ENCODE measurements at places on chromosomes 16 and 17.

DNA sequence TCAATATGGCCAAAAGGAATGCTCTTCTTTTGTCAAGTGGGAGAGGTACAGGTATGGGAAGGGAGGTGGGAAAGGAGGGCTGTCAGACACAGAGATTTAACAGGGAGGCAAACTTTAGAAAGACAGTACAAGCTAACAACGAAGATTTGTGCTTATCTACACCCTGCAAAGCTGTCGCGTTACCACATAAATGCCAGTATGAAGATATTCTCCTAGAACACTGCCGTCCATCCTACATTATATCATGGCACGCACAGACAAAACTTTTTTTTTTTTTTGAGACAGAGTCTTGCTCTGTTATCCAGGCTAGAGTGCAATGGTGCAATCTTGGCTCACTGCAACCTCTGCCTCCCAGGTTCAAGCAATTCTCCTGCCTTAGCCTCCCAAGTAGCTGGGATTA is 50.6 kb downstream of the STH start:
- no peak for DNase-seq

DNA sequence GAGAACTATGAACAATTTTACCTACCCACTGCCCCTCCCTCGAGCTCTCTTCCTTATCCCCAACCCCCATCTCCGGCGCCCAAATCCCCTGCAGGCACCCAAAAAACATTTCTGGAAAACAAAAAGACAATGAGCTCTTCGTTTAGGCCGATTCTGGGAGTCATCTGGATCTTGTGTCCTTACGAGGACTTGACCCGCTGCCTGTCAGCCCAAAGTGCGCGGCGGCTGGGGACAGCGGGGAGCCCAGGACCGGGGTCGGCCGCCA is 524 bp downstream of the STRADA start:
- DNase-seq: no peak

DNA sequence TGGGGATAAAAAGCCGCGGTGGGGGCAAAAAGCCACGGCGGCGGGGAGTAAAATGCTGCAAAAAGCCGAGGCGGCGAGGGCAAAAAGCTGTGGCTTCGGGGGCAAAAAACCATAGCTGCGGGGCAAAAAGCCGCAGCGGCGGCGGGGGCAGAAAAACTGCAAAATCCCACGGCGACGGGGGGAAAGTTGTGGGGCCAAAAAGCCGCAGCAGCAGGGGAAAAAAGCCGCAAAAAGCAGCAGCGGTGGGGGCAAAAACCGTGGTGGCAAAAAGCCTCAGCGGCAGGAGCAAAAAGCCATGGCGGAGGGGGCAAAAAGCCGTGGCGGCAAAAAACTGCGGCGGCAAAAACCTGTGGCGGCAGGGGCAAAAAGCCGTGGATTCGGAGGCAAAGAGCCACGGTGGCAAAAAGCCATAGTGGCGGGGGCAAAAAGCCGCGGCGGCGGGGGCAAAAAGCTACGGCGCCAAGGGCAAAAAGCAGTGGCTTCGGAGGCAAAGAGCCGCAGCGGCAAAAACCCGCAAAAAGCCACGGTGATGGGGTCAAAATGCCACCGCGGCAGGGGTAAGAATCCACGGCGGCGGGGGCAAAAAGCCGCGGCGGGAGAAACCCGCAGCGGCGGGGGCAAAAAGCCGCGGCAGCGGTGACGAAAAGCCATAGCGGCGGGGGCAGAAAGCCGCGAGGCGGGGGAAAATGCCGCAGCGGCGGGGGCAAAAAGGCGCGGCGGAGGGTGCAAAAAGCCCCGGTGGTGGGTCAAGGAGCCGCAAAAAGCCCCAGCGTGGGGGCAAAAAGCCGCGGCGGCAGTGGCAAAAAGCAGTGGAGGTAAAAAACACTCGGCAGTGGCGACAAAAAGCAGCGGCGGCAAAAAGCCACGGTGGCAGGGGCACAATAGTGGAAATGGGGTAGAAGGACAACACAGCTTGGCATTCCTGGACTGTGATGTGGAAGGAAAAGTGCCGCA is 192.8 kb downstream of the SHCBP1 start:
- no peak for DNase-seq

- DNase-seq: peak; percentile 41
Observed at GRCh38 chr17:50452630-50453300, 15.9 kb downstream of the CHAD start.

DNA sequence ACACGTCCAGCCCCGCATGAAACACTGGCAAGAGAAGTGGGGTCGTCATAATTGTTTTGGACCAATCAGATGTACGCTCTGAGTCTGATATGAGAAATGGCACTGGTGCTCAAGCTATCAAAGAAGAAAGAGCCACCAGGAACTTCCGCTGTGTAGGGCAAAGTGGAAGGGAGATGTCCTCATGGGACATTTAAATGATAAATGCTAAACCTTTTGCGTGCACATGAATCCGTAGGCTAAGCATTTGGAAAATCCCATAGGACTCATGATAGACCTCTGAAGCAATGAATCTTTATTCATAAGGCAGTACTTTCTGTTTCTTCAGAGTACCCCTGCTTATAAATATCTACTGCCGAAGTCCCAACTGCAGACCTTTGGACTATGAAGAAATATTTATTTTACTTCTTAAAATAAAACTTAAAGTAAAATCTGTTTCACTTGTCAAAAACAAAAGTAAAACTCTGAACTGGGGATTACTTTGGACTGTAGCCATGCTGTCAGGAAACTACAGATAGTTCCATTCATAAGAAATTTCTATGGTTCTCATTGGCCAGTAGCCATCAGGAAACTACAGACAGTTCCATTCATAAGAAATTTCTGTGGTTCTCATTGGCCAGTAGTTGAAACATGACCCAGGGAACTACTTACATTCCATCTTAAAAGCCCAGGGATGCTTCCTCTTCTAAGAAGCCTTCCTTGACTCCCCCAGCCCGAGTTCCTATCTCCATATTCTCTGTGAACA is 335.1 kb downstream of the HS3ST4 start:
- DNase-seq: no peak

Data from EH (cell line).